Hematopoietic multipotent progenitor cell (in vitro differentiated cells): ENCODE measurements at places on chromosomes 11 and 22.

DNA sequence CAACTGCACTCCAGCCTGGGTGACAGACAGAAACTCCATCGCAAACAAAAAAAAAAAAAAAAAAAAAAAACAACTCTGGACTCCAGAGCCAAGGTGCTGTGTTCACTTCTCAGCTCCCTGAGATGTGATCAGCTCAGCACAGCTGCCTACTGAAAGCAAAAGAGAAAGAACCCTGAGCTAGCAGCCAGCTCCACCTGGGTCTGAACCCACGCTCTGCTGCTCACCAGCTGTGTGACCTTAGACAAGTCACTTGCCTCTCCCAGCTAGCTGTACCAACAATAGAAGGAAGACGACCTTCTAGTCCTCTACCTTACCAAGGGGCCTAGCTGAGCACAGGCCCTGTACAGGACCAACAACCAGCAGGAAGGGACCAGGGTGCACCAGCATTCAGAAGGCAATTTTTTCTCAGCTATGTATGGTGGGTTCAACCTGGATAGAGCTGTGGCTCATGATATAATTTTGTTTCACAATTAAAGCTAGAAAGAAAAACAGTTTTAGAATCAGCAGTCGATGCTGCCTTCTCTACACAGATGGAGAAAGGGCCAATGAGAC lies 3.8 kb downstream of the DGCR2 start:
- no peak for DNase-seq

- DNase-seq: peak; percentile 41
Observed at GRCh38 chr11:58844361-58845005, at the start of gene GLYATL2. TSS of gene GLYATL2 (minus strand) at chr11:58844704. CDS start at chr11:58839612, 5,092 bp downstream.

DNA sequence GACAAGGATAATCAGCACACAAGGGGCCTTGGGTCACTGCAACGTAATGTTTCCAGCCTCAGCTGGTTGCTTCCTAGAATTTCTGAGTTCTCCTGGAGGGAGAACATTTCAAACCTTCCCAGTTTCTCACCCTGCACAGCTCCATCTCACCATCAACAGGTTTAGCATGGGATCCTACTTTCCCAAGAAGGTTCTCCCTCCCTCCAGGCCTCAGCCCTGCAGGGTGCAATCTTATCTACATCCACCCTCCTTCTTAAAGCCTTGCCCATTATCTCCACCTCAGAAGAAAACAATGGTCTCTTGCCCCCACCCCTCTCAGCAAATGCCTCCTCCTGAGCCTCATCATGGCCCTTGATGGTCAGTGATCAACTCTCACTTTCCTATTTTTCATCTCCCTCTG lies 23.6 kb downstream of the CADM1 start:
- no peak for DNase-seq

- no peak for DNase-seq
Observed at GRCh38 chr11:33479231-33479630, 221.4 kb downstream of the C11orf91 start.

GRCh38 chr11:120089036-120090001 lies 48.6 kb downstream of the TRIM29 start:
- DNase-seq: no peak

DNA sequence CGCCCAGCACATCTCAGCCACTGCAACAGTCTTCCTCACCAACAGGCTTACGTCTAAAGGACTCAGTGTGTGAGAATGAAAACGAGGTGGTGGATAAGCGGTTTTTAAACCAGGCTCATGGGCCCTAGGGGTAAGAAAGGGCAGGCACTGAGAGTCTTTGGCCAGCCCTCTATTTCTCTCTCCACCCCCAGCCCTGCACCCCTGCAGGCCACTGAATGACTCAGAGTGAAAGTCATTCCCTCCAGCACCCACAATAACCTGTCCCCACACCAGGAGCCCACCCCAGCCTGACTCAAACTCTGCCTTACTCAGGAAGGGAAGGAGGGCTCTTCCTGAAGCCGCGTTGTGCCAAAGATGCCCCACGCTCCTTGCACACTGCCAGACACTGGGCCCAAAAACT lies 72.0 kb downstream of the LARGE1 start:
- DNase-seq: no peak

DNA sequence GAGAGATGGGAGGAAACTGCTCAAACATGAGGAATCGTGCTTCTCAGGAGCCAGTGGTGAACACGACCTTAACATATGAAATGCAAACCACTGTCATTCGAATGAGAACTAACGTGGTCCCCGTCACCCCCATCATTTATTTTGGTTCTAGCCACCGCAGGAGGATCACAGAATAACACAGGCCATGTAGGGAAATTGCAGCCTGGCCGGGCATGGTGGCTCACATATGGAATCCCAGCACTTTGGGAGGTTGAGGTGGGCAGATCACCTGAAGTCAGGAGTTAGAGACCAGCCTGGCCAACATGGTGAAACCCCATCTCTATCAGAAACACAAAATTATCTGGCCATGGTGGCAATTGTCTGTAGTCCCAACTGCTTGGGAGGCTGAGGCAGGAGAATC lies 27.1 kb downstream of the KRTAP5-5 start:
- DNase-seq: no peak

GRCh38 chr11:99432677-99433076 lies 411.9 kb downstream of the CNTN5 start:
- DNase-seq: no peak

- DNase-seq: no peak
Observed at GRCh38 chr22:21022955-21023614, 8.1 kb downstream of the P2RX6 start.

GRCh38 chr11:90656171-90656570 lies 433.3 kb upstream of the CHORDC1 start:
- DNase-seq: no peak

DNA sequence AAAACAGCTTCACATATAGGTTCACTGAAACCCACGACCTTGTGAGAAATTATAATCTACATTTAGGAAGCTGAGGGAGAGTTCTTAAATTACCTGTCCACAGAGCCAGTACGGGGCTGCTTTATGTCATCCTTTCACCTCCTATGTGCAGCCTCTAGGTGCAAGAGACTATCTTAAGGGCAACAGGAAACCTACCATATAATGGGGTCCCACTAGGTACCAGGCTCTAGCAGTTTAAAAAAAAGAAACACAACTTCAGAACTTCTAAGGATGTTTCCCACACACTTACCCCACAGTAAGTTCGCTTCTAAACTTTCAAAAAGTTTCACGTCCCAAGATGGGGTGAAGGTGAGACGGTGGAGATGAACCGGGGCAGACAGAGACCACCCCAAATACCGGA lies 573 bp downstream of the STK33 start:
- DNase-seq: no peak

- peak; percentile 66 for DNase-seq
Observed at GRCh38 chr11:62340269-62340901, 3.1 kb downstream of the ASRGL1 start.

GRCh38 chr11:14642873-14643696 lies 519 bp upstream of the PDE3B start:
- no peak for DNase-seq

- DNase-seq: no peak
Observed at GRCh38 chr11:88341522-88342251, 4.2 kb upstream of the CTSC start.

GRCh38 chr11:7570938-7571521 lies 57.2 kb downstream of the PPFIBP2 start:
- DNase-seq: no peak

DNA sequence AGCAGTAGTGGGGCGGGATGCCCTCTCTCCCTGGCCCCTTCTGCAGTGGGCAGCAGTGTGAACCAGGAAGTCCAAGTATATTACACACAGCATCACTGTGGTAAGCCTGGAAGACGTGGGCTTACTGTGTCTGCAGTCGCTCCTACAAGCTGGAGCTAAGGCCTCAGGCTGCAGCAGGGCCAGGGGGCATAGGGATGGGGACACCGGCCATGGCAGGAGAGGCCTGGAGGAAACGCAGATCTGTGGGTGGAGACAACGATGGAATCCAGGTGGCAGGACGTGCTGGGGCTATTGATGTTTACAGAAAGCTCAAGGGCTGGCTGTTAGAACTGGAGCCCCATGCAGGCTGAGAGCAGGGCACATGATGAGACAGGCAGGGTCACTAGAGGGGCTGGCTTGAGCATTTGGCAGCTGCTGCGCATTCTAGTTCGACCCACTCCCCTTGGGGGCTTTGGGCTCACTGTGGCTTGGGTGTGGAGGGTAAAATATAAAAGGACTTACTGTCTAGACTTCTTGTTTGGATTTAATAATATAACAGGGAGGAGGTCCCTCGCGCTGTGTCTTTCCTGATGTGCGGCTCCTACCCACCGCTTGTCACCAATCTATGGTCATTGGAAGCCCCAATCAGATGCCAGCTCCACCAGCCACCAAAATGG lies 539.5 kb downstream of the TBC1D22A start:
- DNase-seq: no peak

- no peak for DNase-seq
Observed at GRCh38 chr11:86396396-86396795, 21.7 kb downstream of the CCDC81 start.

DNA sequence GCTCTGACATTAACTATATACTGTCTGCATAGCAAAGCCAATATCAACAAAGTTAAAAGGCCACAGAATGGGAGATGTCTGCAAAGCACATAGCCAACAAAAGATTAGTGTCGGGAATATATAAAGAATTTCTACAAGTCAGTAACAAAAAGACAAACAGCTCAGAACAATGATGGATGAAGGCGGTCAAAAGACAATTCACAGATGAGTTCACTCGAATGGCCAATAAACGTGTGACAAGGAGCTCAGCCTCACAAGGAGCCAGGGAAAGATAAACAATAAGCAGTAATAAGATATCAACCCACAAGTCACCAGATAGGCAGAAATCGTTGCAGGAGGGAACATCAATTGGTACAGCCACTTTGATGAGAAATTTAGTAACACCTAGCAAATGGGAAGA lies 106.0 kb upstream of the ISX start:
- DNase-seq: no peak

DNA sequence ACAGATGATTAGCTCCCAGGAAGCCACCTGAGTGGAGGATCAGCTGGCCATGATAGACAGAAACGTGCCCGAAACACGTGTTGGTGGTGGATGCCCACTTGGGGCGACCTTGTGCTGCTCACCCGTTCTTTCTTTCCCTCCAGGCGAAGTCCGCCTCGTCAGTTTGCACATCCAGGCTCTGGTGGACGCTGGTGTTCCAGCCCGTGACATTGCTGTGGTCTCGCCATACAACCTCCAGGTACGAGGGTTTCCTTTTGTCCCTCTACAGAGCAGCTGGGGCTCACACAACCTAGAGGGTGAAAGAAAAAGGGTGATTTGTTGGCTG lies 30.6 kb downstream of the IGHMBP2 start:
- no peak for DNase-seq

- DNase-seq: no peak
Observed at GRCh38 chr22:41480397-41480735, 11.4 kb downstream of the ACO2 start.

DNA sequence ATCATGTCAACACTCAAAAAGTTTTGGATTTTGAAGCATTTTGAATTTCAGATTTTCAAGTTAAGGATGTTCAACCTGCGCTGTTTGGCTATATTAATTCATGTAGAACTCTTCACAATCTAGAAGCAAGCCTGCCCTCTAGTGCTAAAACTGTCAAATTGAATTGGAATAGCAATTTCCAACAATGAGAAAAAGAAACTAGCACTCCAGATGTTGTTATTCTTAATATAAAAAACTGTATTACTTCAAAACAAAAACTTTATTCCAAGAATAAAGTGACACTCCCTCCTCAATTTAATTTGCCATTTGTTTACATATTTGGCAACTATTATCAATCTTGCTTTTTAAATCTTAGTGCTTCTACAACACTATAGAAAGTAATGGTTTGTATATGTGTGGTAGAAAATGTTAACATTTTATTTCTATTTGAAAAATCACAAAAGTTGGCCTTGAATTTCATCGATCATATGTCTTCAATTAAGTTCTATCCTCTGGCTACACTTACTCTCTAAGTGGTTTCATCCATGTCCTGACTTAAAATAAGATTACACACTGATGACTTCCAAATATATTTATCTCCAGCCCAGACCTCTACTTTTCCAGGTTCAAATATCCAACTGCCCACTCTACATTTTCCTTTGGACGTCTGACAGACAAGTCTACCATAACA lies 36.6 kb downstream of the DCUN1D5 start:
- DNase-seq: peak; percentile 64

GRCh38 chr11:61589961-61590360 lies 9.1 kb upstream of the SYT7 start:
- no peak for DNase-seq
